Amygdala (tissue), 56 donors: ENCODE measurements at places on chromosomes 5 and 9.

GRCh38 chr5:78360924-78361630, 660 bp downstream of the SCAMP1 start:
- peak; percentile 21 for DNase-seq

GRCh38 chr5:104267320-104268015, 704.9 kb upstream of the NUDT12 start:
- no peak for DNase-seq

DNA sequence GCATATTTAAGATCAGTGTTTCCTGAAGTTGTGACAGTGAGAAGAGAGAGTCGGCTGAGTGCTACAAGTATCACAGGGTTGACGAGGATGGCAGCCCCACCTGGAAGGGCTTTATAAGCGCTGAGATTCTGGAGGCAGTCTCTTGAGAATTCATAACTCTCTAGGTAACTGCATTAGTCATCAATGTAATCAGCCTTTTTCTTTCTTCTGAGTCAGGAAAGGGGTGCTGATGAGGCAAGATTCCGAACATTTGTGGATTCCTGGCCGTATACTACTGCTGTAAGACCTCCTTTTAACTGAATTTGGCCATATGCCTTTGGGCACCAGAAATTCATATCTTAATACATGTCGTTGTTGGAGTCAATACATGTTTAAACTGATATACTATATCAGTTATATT, 6.6 kb upstream of the RNF20 start:
- DNase-seq, result no peak

- no peak for DNase-seq
Measured at GRCh38 chr9:125829743-125830142, 82.6 kb downstream of the PBX3 start.

DNA sequence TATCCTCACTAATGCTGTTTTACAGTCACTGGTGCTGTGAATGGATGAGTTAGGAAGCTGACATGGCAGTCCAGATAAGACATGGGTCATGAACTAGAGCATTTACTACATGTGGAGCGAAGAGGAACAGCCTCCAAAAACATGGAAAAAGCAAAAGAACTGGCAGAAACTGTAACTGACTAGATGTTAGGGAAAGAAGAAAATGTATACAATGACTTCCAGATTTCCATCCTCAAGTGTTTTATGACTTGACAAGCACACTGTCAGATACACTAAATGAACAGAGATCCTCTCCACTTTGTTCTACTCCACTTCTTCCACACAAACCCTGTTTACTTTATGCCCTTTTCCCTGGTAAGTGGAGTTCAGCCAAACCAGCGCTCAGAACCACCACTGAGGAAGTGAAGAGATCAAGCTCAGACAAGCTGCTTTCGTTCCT, 11.5 kb downstream of the HMGCS1 start:
- DNase-seq, result no peak

- no peak for DNase-seq
Measured at GRCh38 chr9:79120533-79120932, 451.2 kb upstream of the TLE4 start.
